ENCODE measurements at places on chromosomes 4 and X.

DNA sequence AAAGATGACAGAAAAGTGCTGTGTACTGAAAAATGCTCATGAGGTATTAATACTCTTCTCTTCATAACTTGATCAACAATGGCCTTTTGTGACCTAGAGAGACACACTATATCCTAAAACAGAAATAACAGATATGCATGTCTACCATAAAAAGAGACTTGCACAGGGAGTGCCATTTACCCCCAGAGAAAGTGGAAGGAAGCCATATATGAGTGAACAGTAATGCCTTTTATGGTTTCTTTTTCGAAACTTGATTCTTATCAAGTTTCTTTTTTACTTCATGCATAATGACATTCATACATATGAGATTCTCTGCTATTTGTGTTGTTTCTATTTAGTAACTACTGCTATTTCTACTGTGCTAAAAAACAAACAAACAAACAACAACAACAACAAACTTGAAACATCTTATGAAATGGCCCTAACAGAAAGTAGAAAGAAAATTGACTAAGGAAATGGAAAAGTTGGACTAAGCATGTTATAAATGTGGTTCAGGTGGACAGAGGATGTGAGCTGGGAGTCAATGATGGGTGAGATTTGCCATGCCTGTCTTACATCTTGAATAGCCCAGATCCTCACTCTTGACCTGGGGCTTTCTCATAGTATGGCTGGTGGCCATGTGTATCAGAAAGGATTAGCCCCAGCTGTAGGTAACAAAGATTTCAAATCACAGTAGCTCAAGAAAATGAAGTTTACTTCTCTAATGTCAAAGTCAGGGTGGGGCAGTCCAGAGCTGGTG lies 43.8 kb downstream of the GEMIN8 start:
- DNase-seq = no peak

DNA sequence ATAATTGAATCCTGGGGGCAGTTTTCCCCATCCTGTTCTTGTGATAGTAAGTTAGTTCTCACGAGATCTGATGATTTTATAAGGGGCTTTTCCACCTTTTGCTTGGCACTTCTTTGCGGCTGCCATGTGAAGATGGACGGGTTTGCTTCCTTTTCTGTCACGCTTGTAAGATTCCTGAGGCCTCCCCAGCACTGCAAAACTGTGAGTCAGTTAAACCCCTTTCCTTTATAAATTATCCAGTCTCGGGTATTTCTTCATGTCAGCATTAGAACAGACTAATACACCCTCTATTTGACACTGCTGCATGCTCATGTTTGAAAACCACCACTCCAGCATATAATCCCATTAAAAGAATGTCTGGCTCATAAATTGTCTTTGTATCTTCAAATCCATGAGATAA lies 264.4 kb upstream of the ITM2A start:
- DNase-seq = no peak

DNA sequence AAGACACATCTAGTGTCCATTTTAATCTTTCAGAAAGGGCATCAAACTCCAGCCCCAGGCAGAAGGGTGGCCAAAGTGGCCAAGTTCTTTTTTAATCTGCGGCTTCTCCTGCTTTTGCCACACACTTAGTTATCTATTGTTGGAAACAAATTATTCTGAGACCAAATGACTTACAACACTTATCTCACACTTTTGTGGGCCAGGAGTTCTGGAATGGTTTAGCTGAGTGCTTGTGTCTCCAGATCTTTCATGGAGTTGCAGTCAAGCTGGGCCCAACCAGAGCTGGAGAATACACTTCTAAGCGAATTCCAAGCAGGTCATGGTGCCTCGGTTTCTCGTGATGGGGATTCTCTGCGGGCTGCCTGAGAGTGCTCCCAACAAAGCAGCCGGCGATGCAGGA lies 4.0 kb downstream of the TXK start:
- no peak for DNase-seq

GRCh38 chr4:122884499-122884898 lies 37.9 kb downstream of the NUDT6 start:
- no peak for DNase-seq

DNA sequence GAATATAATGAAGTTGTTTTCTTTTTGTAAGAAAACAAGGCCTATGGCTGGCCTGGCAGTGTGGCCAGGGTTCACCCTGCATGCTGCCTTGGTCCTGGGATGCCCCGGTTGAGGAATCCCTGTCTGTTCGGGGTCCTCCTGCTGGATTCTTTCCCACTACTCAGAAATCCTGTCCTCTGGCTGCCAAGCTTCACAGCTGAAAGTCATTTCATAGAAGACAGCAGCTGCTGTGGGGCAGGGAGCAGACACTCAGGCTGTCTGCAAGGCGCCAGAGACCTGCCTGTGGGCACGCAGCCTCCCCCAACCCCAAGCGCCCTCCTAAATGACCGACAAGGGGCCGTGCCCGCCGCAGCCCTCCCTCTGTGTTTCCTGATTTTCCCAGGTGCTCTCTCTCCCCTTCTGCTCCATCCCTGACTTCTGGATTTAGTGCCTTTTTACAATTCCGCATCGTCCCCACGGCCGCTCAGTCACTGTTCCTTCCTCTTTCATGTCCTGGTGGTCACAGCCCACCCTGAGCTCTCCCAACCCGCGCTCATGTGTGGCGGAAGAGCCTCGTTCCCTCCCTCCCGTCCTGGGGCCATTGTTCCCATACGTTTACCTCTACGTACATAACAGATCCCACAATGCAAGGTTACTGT lies 27.5 kb downstream of the ZFYVE28 start:
- no peak for DNase-seq

DNA sequence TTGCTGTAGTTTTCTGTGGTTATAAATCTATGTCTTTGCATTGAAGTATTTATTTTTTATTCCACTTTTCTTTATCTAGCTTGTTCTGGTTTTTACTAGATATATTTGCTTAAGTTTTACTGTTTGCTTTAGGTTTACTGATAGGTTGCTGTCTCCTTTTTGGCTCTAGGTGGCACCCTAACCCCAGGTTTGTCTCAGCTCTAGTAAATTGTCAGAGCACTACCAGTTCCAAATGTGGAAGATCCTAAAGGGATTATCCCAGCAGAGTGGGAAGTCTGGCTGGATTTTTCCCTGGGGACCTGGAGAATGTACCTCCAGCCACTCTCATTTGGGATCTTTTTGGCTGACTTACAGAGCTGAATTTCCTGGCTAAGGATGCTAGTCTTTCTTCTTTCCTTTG lies 106.1 kb downstream of the PBDC1 start:
- DNase-seq = no peak

DNA sequence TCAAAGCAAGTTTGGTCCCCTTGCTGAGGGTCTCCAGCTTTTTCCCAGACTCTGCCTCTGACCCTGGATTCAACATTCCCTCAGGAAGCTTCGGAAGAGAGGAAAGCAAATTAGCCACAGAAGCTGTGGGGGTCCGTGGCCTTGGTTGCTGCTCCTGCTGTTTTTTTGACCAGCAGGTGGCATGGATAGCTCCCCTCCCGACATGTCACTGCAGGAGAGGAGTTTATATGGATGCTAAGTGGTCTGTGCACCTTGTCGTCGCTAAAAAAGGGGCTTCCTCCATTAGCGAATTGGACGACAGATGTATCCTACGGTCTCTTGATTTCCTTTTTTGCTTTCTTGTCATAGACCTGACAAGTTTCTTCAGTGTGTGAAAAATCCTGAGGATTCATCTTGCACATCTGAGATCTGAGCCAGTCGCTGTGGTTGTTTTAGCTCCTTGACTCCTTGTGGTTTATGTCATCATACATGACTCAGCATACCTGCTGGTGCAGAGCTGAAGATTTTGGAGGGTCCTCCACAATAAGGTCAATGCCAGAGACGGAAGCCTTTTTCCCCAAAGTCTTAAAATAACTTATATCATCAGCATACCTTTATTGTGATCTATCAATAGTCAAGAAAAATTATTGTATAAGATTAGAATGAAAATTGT lies 70.2 kb downstream of the CD38 start:
- DNase-seq = no peak

Measured in stimulated activated CD8-positive, alpha-beta memory T cell treated with anti-CD3 and anti-CD28 coated beads, Interleukin-15, amount 100 ng/mL, for 24 hours (primary cell).